ENCODE measurements at places on chromosomes 7 and 10. TPM values are rescaled to one million over a fixed set of nuclear protein-coding genes. Genes with fewer than 3 reads are reported as not detected.
A peak's percentile ranks its signal among the peaks of the same experiment; 100 is the strongest.

- DNase-seq, result no peak
- no peak overlapping the region for H3K27ac ChIP-seq
- no peaks in the 10 kb centered on the region for H3K27me3 ChIP-seq
- H3K36me3 ChIP-seq, result no peaks in the 10 kb centered on the region
- no peaks in the 10 kb centered on the region for H3K4me1 ChIP-seq
Measured at GRCh38 chr10:3548076-3548475, 236.9 kb downstream of the KLF6 start.

GRCh38 chr7:53431901-53432300, 396.5 kb downstream of the POM121L12 start:
- no peaks in the 10 kb centered on the region for H3K36me3 ChIP-seq
- no peak overlapping the region for H3K4me3 ChIP-seq
- no peaks in the 10 kb centered on the region for H3K27me3 ChIP-seq
- no peak overlapping the region for H3K27ac ChIP-seq

GRCh38 chr7:152865461-152865860, 105.9 kb downstream of the ACTR3B start:
- no peaks in the 10 kb centered on the region for H3K27me3 ChIP-seq
- H3K27ac ChIP-seq, result no peak overlapping the region
- H3K4me1 ChIP-seq, result no peaks in the 10 kb centered on the region
- no peak overlapping the region for H3K4me3 ChIP-seq

- no peaks in the 10 kb centered on the region for H3K27me3 ChIP-seq
- H3K4me1 ChIP-seq, result no peaks in the 10 kb centered on the region
- no peak overlapping the region for H3K27ac ChIP-seq
- DNase-seq, result no peak
- H3K36me3 ChIP-seq, result no peaks in the 10 kb centered on the region
Measured at GRCh38 chr10:19385846-19386450, 337.3 kb downstream of the MALRD1 start.

DNA sequence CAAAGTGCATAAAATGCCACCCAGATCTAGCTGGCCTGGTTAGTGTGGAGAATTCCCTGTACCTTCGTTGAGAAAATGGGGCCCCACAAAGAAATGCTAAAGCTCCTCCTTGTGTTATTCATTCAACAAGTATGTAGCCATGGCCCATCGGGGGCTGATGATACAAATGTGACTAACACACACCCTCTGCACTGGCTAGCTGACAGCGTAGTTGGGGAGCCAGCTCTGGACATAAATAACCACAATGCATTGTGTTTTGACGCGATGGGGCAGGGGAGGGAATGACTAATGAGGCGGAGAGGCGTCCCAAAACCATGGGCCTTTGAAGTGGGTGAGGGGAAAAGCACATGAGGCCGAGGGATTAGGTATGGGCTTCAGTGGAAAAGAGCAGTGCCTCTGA, 28.2 kb upstream of the ASL start:
- H3K27me3 ChIP-seq, result no peaks in the 10 kb centered on the region
- no peak overlapping the region for H3K4me3 ChIP-seq
- H3K27ac ChIP-seq, result no peak overlapping the region
- no peaks in the 10 kb centered on the region for H3K36me3 ChIP-seq

- H3K27ac ChIP-seq, result no peak overlapping the region
- no peaks in the 10 kb centered on the region for H3K36me3 ChIP-seq
- H3K4me3 ChIP-seq, result no peak overlapping the region
- H3K27me3 ChIP-seq, result no peaks in the 10 kb centered on the region
- H3K4me1 ChIP-seq, result no peaks in the 10 kb centered on the region
Measured at GRCh38 chr10:46235705-46236545, 50.9 kb upstream of the ANTXRL start.

DNA sequence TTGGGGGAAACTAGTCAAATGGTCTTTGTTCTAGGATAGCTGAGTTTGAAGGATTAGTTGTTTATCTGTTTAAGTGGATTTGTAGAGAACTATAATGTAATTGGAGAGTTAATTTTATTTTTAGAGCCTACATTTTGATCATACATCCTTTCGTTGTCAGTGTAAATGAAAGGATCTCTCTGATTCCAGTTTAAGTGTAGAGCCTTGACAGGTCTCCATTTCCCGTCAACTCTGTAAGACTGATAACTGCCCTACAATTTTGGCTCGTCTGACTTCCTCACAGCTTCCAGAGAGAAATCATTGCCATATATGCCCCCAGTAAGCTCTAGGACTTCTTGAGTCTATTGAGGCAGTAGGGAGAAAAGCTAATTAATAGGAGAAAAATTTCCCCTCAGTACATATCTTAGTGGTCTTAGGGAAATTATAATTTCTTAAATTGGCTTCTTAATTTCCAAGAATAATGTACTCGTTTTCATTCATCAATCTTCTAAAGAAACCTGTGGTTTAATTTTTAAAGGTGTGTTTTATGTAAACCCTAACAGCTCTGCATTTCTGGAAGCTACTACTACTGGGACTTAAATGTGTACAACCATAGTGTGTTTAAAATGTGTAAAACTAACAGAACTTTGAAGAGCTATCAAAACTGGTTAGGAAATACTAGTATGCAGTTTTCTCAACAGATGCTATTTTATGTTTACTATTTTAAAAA, 3.8 kb downstream of the KMT2E start:
- H3K27me3 ChIP-seq, result no peaks in the 10 kb centered on the region
- no peaks in the 10 kb centered on the region for H3K4me1 ChIP-seq
- H3K36me3 ChIP-seq, result no peaks in the 10 kb centered on the region
- H3K27ac ChIP-seq, result peak overlapping the region; percentile 99
- no peak for DNase-seq
- peak overlapping the region; percentile 99 for H3K4me3 ChIP-seq

DNA sequence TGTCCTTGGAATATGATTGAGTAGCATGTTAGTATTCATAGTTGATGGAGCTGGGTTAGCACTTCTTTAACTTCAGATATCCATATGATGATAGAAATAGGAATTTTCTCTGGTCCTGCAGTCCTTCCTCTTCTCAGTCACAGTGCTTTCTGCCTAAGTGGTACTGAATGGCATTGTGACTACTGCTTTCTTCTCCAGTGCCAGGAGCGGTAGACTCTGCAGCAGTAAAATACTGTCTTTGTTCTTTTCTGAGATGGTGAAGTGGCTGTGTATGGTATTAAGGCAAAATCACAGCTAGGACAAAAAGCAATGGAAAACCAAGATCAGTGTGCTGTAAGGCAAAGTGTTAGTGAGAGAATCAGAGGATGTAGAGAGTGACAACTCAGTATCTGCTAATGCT, 46.6 kb downstream of the C1GALT1 start:
- DNase-seq, result no peak
- no peak overlapping the region for H3K27ac ChIP-seq
- no peaks in the 10 kb centered on the region for H3K27me3 ChIP-seq
- no peak overlapping the region for H3K4me3 ChIP-seq

DNA sequence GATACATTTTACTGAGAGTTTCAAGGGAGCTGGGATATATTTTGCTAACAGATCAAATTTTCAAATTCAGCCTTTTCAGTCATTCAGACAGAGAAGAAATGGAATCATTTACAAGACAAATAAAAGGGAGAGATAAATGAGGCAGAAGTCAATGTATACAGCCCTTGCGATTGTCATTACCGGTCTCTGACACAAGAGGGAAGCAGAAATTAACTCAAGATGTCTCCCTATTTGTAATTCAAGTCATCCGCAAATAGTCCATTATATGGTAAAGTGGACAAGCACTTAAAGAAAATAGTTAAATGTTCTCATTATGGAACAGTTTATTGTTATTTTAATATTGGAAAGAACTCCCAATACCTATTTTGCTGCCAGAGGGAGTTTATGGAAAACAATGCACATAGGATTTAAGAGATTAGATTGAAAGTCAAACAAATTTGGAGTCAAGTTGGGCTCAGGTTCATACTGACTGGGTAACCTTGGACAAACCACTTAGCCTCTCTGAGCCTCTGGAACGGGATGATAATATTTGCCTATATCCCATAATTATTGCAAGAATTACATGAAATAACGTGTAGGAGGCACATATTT, 89.3 kb upstream of the PRKCQ start:
- H3K4me1 ChIP-seq, result no peaks in the 10 kb centered on the region
- no peak overlapping the region for H3K4me3 ChIP-seq
- H3K27ac ChIP-seq, result no peak overlapping the region
- DNase-seq, result no peak

SH2D4B gene
- total RNA-seq, result not detected

FAM25C gene
- total RNA-seq, result not detected

TMEM236 gene
- not detected for total RNA-seq

PDE6C gene
- not detected for total RNA-seq
